ENCODE measurements at places on chromosomes 5 and 9.

GRCh38 chr5:96903300-96903699 lies 27.0 kb downstream of the ERAP2 start:
- no peak for DNase-seq

DNA sequence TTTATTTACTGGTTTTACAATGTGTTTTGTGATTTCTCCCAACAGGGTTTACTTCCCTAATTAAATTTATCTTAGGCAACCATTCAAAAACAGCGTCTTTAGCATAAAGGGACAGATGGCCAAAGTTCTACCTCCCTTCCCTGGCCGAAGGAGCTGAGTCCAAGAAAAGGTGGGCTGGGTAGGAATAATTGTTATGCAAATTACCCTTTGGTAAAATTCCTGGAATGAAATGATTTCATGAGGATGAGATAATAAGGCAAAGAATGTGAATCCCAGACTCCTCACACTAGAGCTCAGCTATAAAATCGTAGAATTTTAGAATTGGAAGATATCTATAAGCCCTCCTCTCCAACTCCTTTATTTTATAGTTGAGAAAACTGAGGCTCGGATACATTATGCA lies 119.6 kb downstream of the SGCD start:
- no peak for DNase-seq

DNA sequence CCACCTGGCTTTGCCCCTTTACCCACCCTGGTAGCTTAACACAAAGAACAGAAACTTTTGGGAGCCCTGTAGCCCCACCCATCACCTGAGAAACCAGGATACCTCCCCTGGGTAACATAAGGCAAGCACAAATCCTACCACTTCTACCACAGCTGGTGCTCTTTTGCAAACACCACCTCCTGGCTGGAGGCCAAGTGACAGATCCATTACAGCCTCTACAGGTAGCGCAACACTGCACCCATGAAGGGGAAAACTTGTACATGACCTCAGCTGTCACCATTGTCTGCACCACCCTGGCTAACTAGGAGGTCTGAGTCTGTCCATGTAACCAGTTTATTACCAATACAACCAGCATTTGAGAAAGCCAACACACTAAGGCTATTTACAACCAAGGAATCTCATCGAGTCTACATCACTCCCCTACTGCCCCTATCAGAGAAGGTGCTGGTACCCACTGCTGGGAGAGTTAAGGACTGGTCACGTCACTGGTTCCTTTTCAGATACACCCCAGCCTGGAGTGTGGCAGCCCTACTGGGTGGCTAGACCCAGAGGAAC lies 128.6 kb downstream of the PJA2 start:
- no peak for DNase-seq

DNA sequence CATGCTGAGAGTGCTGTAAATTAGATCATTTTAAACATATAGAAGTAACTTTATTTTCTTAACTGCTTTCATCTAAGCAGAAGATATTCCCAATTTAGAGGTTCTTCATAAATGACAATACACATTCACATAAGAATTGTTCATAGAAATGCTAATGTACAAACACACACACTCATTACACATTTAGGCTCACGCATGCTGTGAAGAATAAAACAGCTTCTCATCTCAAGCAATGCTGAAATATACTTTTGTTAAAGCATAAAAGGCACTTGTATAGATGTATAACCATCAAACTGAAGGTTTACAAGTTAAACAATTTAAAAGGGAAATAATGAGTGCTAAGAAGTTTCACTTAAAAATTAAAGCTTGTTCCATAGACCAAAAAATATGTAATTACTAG lies 18.1 kb upstream of the FTMT start:
- no peak for DNase-seq

DNA sequence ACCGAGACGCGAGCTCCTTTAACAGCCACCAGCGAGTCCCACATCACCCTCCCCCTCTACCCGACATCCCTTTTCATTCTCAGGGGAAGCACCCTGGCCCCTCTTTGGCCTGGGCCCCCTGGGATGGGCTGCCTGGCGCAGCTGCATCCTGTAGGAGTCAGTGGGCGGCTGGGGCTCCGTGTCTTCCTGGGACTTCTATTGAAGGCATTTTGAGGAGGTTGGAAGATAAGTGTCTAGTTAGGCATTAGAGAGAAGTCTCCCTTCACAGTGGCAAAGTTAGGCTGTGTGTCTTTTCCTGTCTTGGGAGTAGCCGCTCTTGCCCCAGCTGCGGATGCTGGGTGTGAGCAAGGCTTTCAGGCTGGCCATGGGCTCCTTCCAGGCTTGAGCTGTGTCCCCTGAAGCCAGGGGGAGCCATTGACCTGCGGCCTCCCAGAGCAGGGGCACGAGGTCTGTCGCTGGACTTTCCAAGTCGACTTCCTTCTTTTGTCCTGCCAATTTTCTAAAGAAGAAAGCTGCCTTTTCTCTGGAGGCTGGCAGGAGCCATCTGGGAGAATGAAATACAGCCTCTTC lies 18.6 kb upstream of the NKD2 start:
- no peak for DNase-seq

DNA sequence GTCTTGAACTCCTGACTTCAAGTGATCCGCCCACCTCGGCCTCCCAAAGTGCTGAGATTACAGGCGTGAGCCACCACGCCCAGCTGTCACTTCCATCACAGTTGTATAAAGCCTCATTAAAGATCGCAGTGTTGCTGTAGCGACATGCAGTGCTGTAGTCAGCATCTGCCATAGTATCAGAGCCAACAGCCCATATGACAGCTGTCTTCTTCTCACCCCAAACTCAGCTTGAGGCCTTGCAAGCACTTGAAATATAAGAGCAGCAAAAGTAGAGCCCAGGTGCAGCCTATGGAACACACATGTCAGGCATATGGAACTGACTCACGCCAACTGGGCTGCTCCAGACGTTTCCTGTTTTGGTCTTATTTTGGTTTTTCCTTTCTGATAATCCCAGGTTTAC lies 167.8 kb downstream of the TRIO start:
- DNase-seq = no peak

Measured in H1 (cell line).